ENCODE measurements at places on chromosomes 2 and 18.

DNA sequence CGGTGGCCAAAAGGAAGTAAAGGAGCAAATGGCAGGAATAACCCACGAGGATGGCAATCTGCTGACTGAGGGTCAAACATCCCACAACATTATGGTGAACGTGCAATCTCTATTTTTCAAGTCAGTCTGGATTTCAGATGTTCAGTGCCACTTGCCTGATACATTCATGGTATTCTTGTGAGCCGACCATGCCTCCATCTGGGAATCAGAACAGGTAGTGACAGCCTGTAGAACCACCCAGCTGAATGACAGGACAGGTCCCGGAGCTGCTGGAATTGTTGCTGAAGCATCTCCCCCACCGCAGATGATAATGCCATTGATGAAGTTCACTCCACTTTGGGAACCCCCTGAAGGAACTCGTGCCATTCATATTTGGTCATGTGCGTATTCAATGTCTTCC, 123.2 kb downstream of the CAPN13 start:
- H3K36me3 ChIP-seq: no peaks in the 10 kb centered on the region
- no peaks in the 10 kb centered on the region for H3K4me1 ChIP-seq
- H3K27ac ChIP-seq: no peak overlapping the region

GRCh38 chr2:109370399-109371035, 241.5 kb downstream of the SH3RF3 start:
- no peak overlapping the region for H3K4me3 ChIP-seq
- H3K27me3 ChIP-seq: no peaks in the 10 kb centered on the region
- H3K27ac ChIP-seq: no peak overlapping the region
- DNase-seq: peak; percentile 10
- H3K4me1 ChIP-seq: peaks cover under 1% of the 10 kb centered on the region

- no peak overlapping the region for H3K27ac ChIP-seq
- DNase-seq: peak; percentile 50
- H3K4me1 ChIP-seq: no peaks in the 10 kb centered on the region
- H3K4me3 ChIP-seq: no peak overlapping the region
These were observed 77.3 kb upstream of the UPP2 start for GRCh38 chr2:158024288-158024898.

- no peaks in the 10 kb centered on the region for H3K27me3 ChIP-seq
- H3K4me1 ChIP-seq: no peaks in the 10 kb centered on the region
- DNase-seq: no peak
- no peaks in the 10 kb centered on the region for H3K36me3 ChIP-seq
- H3K27ac ChIP-seq: no peak overlapping the region
These were observed 160.6 kb downstream of the METTL4 start for GRCh38 chr18:2410688-2411087.

GRCh38 chr2:191691016-191691735, 13.2 kb downstream of the NABP1 start:
- H3K4me1 ChIP-seq: peaks cover 16% of the 10 kb centered on the region
- no peaks in the 10 kb centered on the region for H3K27me3 ChIP-seq

DNA sequence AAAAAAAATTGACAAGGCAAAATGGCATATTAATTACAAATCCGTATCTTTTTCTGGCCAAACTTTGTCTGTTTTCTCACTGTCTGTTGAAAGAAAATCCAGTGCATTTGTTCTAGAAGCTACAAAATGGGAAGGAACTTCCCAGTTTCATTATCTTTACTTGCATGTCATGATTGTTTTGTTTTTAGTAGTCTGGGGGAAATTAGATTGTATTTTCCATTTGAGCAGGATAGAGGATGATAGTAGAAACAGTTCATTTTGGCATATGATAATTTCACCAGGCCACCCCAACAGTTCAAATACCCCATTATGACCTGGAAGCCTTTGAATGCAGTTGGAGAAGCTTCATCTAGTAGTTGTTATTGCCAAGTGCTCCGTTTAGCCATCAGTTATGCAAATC, 77.5 kb upstream of the RANBP2 start:
- peaks cover 28% of the 10 kb centered on the region for H3K4me1 ChIP-seq
- no peaks in the 10 kb centered on the region for H3K27me3 ChIP-seq
- no peak overlapping the region for H3K27ac ChIP-seq
- H3K4me3 ChIP-seq: no peak overlapping the region
- no peaks in the 10 kb centered on the region for H3K36me3 ChIP-seq
- no peak for DNase-seq

DNA sequence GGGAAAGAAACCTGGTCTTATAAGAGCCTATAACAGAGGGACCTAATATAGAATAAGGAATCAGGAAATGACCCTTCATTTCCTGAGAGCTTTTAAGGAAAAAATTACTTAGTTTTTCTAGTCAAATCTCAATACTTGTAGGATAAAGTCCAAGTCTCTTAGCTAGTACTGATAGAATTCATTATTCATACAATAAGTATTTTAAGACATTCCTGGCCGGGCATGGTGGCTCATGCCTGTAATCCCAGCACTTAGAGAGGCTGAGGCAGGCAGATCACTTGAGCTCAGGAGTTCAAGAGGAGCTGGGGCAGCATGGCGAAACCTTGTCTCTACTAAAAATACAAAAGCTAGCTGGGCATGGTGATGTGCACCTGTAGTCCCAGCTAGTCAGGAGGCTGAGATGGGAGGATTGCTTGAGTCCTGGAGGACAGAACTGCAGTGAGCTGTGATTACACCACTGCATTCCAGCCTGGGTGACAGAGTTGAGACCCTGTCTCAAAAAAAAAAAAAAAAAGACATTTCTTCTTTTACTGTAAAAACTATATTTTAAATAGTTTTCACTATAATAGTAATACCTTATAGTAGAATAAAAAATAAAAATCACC, 3.2 kb downstream of the RAB3GAP1 start:
- peaks cover 7% of the 10 kb centered on the region for H3K36me3 ChIP-seq
- H3K27ac ChIP-seq: no peak overlapping the region
- H3K4me1 ChIP-seq: peaks cover 36% of the 10 kb centered on the region
- no peak overlapping the region for H3K4me3 ChIP-seq

GRCh38 chr2:129337076-129337475, 642.4 kb upstream of the RAB6C start:
- H3K27ac ChIP-seq: no peak overlapping the region
- H3K4me1 ChIP-seq: no peaks in the 10 kb centered on the region
- H3K27me3 ChIP-seq: no peaks in the 10 kb centered on the region
- H3K36me3 ChIP-seq: no peaks in the 10 kb centered on the region
- DNase-seq: no peak
- H3K4me3 ChIP-seq: no peak overlapping the region

DNA sequence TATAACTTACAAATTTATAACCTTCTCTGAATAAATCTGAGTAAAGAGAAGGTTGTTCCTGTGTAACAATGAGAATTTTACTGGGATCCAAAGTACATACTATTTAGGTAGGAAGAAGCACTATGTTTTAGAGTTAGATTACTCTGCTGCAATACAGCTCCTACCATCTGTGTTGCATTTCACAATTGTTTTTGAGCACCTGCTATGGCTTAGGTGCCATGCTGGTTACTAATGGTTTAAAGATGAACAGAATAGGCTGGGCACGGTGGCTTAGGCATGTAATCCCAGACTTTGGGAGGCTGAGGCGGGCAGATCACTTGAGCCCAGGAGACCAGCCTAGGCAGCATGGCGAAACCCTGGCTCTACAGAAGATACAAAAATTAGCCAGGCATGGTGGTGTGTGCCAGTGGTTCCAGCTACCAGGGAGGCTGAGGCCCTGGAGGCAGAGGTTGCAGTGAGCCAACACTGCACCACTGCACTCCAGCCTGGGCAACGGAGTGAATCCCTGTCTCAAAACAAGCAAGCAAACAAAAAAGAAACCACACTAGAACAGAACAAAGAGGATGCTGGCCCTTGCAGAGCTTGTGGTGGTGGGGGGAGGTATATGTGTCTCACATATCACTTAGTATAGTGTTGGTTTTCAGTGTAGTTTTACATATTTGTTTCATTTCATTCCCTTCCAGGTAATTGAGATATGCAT, 56.7 kb downstream of the SPTBN1 start:
- no peak overlapping the region for H3K4me3 ChIP-seq
- H3K27ac ChIP-seq: no peak overlapping the region
- no peak for DNase-seq

DNA sequence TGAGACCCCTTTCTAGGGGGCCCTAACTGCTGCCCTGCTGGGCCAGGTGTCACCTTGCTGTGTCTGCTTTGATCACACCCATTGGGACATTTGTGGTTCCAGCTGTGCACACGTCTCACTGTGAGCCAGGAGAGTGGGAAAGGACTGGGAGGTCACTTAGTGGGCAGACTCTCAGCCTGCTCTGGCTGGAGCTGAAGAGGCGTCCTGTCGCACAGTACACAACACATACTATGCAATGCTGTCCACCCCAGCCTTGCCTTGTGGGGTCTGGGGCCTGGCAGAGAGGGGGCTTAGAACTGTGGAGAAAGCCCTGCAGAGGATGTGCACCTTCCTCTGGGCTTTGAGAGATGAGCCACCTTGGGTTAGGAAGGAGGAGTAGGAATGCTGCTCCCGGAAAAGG, 25.3 kb upstream of the ASPRV1 start:
- no peaks in the 10 kb centered on the region for H3K27me3 ChIP-seq
- H3K27ac ChIP-seq: no peak overlapping the region
- DNase-seq: no peak
- no peak overlapping the region for H3K4me3 ChIP-seq
- no peaks in the 10 kb centered on the region for H3K4me1 ChIP-seq

DNA sequence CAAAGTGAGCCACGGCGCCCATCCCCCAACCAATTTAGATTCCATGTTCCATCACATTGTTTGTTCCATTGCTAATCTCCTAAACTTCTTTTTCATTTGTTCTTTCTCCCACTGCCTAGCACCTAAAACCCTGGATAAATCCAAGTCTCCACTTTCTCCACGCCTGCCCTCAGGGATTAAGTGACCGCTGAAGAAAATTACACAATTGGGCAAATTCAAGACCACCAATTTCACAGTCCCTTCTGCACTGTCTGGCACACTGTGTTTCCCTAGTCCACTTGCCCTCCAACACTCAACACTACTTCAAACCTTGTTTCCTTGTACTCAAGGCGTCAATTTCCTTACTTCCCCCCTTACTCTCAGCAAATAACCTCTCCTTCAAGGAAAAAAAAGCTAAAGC, 5.1 kb upstream of the UBXN4 start:
- no peak overlapping the region for H3K4me3 ChIP-seq
- H3K27me3 ChIP-seq: no peaks in the 10 kb centered on the region
- H3K36me3 ChIP-seq: no peaks in the 10 kb centered on the region
- no peaks in the 10 kb centered on the region for H3K4me1 ChIP-seq
- no peak overlapping the region for H3K27ac ChIP-seq
- DNase-seq: no peak

GRCh38 chr18:72700961-72701710, 157.0 kb upstream of the CBLN2 start:
- H3K36me3 ChIP-seq: no peaks in the 10 kb centered on the region
- no peaks in the 10 kb centered on the region for H3K4me1 ChIP-seq
- H3K27me3 ChIP-seq: no peaks in the 10 kb centered on the region

- no peaks in the 10 kb centered on the region for H3K36me3 ChIP-seq
- no peaks in the 10 kb centered on the region for H3K27me3 ChIP-seq
- no peak for DNase-seq
These were observed 11.7 kb upstream of the SEMA4C start for GRCh38 chr2:96881349-96882195.

DNA sequence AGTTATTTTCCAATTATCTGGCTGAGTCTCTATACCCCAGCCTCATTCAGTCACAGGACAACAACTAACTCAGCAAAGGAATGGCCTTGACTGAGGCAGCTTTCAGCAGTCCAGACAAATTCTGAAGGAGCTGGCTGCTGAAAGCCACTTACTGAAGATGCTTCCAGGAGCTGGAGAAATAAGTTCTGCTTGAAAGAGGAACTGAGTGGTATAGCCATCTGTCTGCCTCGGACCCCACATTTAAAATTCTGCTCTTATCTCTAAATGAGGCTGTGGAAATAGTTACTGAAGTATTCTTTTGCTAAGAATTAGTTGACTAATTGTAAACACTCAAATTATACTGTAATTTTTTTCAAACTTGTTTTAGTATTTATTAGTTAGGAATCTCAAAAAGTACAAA, 9.1 kb upstream of the GPD2 start:
- DNase-seq: no peak
- peaks cover 15% of the 10 kb centered on the region for H3K4me1 ChIP-seq
- no peak overlapping the region for H3K27ac ChIP-seq
- no peak overlapping the region for H3K4me3 ChIP-seq

- no peak overlapping the region for H3K4me3 ChIP-seq
- DNase-seq: no peak
- H3K36me3 ChIP-seq: no peaks in the 10 kb centered on the region
- no peaks in the 10 kb centered on the region for H3K27me3 ChIP-seq
These were observed 65.3 kb downstream of the STAT1 start for GRCh38 chr2:190948671-190949070.

DNA sequence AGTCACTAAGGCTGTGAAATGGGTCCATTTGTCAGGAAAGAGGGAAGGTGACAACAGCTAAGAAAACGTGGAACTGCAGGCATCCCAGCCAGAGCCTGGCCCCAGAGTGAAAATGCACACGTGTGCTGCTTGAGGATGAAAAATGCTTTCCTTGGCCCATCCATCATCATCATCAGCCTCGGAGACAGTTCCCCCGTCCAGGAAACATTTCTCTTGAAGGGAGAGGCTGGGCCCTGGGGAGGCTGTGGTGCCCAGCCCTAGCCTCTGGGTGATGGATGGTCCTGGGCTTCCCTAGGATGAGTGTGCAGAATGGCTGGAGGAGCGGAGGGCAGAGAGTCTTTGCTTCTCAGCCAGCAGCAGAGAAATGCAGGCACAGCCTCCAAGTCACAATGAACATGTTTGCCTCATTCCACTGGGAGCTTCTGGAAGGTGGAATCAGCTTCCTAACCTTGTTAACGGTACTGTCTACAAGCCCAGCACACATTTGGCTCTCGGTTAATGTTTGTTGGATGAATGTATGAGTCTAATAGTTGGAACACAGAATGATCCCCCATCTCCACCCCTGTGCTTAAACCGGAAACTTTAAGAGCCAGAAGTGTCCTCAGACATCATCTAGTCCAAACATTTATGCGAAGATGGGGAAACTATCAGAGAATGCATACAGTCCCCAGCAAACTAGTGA, 164.0 kb downstream of the RDH14 start:
- DNase-seq: no peak
- no peak overlapping the region for H3K27ac ChIP-seq
- no peaks in the 10 kb centered on the region for H3K4me1 ChIP-seq
- no peak overlapping the region for H3K4me3 ChIP-seq
- H3K36me3 ChIP-seq: no peaks in the 10 kb centered on the region

GRCh38 chr2:239267288-239267951, 133.4 kb downstream of the HDAC4 start:
- peaks cover 66% of the 10 kb centered on the region for H3K4me1 ChIP-seq
- no peaks in the 10 kb centered on the region for H3K27me3 ChIP-seq
- H3K27ac ChIP-seq: peak overlapping the region; percentile 91
- peak; percentile 82 for DNase-seq
- H3K4me3 ChIP-seq: peak overlapping the region; percentile 31
- no peaks in the 10 kb centered on the region for H3K36me3 ChIP-seq

GRCh38 chr2:80438686-80439085, 134.1 kb upstream of the LRRTM1 start:
- H3K36me3 ChIP-seq: no peaks in the 10 kb centered on the region
- no peaks in the 10 kb centered on the region for H3K4me1 ChIP-seq
- no peaks in the 10 kb centered on the region for H3K27me3 ChIP-seq
- no peak for DNase-seq
- no peak overlapping the region for H3K27ac ChIP-seq

GRCh38 chr2:196284144-196284844, 112.9 kb upstream of the STK17B start:
- no peaks in the 10 kb centered on the region for H3K36me3 ChIP-seq
- no peak overlapping the region for H3K4me3 ChIP-seq
- H3K4me1 ChIP-seq: peaks cover 17% of the 10 kb centered on the region
- no peaks in the 10 kb centered on the region for H3K27me3 ChIP-seq

Measured in upper lobe of left lung (tissue), 6 donors.